Stimulated activated CD8-positive, alpha-beta memory T cell treated with anti-CD3 and anti-CD28 coated beads, Interleukin-4, amount 100 ng/mL, for 48 hours (primary cell): ENCODE measurements at places on chromosomes 6 and 20.

- DNase-seq, result no peak
These were observed 81.7 kb downstream of the COL9A1 start for GRCh38 chr6:70221025-70221714.

- DNase-seq, result no peak
These were observed 309.6 kb upstream of the FLRT3 start for GRCh38 chr20:14647016-14647415.

GRCh38 chr6:151197556-151197955 is 42.2 kb upstream of the AKAP12 start:
- no peak for DNase-seq

DNA sequence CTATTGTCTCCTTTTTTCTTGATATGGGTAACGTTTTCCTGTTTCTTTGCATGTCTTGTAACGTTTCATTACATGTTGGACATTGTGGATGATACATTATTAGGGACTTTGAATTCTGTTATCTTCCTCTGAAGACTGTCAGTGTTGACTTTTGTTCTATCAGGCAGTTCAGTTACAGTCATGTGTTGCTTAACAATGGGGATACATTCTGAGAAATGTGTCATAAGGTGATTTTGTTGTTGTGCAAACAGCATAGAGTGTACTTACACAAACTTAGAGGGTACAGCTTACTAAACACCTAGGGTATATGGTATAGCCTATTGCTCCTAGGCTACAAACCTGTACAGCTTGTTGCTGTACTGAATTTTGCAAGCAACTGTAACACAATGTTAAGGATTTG is 64.7 kb downstream of the AK9 start:
- DNase-seq, result no peak

GRCh38 chr20:52404671-52405070 is 213.1 kb upstream of the ZFP64 start:
- no peak for DNase-seq

DNA sequence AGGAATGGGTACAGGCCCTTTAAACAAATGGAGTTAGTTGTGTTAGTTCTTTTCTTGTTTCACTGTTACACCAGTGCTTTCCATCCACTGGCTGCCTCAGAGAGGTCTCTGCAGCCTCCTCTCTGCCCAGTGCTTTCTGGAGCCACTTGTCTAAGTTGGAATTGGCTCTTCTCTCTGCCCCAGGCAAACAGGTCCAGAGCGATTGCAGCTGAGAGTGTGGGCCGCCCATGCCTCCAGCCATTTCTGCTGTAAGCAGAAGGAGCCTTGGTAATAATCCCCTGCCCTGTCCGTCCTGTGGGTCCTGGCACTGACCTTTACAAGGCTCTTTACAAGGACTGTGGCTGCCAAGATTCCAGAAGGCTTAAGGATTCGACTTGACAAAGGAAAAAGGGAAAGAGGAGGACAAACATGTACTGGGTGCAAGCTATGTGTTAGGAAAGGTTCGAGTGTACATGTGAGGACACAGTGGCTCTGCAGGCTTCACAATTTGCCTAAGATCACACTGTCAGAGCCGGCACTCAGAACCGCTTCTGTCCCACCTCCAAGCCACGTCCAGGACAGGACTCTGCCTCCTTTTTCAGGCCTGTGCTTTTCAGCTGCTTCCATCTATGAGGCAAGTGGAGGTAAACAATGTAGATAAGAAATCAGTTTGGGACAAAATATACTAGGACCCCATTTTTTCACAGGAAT is 88.5 kb downstream of the POPDC3 start:
- no peak for DNase-seq

DNA sequence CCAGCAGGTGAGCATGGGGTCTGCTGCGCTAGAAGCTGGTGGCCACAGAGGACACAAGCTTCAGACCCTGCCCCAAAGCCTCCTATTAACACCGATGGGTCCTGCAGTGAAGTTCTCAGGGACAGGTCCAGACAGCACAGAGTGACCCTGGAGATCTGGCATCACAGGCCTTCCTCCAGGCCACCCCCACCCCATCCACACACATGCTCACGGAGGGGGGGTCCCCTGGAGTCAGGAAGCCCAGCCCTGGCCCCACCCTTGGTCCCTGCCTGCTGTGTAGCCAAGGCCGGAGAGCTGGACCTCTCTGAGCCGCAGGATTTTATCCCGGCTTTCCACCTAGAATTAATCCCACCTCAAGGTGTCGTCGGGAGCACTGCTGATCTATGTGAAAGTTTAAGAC is 167.3 kb downstream of the TAF4 start:
- DNase-seq, result no peak

DNA sequence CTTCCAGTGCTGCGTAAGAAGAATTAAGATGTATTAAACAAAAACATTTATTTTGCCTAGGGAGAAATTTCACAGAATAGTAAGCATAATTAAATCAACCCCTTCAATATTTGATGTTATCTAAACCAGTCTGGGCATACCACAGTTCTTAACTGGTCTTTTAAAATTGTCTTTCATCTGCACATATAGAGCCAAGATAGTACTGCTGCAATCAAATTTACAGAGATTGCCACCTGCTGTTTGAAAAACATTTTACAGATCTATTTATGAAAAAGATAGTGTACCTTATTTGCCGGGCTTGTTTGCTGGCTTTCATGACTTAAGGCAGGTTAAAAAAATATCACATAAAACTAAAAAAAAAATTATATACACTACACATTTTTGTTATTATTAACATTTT is 323.2 kb downstream of the ADGRB3 start:
- no peak for DNase-seq

- DNase-seq, result no peak
These were observed 35.7 kb downstream of the TTI1 start for GRCh38 chr20:37997516-37997915.

- no peak for DNase-seq
These were observed 147.7 kb downstream of the MRPL14 start for GRCh38 chr6:43979525-43979924.
